ENCODE measurements at places on chromosomes 11 and 22.

DNA sequence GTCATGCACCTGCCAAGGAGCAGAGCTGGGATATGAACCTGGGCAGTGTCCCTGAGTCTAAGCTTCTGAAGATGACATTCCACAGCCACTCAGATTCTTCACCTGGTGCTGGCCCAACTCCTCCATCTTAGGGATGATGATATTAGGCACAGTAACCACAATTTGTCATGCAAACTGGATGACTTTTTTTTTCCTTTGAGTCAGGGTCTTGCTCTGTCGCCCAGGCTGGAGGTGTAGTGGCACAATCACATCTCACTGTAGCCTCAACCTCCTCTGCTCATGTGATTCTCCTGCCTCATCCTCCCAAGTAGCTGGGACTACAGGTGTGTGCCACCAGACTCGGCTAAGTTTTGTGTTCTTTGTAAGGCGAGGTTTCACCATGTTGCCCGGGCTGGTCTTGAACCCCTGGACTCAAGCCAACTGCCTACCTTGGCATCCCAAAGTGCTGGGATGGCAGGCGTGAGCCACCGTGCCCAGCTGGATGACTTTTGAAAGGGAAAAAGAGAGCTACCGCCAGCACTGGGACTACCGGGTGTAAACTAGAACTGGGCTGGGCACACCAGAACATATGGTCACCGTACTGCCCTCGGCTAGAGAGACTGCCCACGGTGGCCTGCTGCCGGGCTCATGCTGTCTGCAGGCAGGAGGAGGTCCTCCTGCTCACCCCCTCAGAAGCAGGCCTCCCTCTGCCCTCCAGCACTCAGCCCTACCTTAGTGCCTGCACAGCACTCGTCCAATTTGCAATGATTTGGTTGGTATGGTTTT lies 77.7 kb downstream of the NAT10 start:
- no peak for DNase-seq

- DNase-seq = no peak
Measured at GRCh38 chr11:116613206-116613875, 159.4 kb downstream of the BUD13 start.

GRCh38 chr11:79481795-79482194 lies 41.0 kb upstream of the TENM4 start:
- no peak for DNase-seq

DNA sequence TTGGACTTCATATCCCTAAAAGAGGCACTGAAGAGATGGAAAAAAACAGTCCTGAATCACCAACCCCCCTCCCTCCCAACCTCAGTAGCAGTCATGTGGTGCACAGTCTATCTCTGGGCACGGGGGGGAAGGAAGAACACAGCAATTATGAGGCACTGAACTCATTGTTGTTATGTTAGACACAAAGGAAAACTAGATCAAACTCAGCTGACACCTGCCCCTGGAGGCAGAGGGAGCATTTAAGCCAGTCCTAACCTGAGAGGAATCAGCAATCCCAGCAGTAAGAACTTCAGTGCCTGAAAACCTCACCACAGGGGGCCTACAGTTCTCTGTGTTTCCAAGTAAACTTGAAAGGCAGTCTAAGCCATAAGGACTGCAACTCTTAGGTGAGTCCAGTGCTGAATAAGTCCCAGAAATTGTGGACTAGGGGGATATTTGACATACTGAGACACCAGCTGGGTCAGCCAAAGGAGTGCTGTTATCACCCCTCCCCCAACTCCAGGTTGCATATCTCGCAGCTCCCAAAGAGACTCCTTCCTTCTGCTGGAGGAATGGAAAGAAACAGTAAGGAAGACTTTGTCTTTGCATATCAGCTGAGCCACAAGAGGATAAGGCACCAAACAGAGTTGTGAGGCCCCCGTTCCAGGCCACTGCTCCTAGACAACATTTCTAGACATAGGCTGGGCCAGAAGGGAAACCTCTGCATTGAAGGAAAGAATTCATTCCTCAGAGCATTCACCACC lies 72.5 kb downstream of the GLYATL1 start:
- no peak for DNase-seq

GRCh38 chr11:26323837-26324236 lies 8.1 kb upstream of the ANO3 start:
- no peak for DNase-seq

GRCh38 chr11:110908401-110909105 lies 196.3 kb upstream of the ARHGAP20 start:
- no peak for DNase-seq
